CD4-positive, alpha-beta T cell treated with Interleukin-4 for 1 hour (primary cell): ENCODE measurements at places on chromosomes 11 and 22.
A peak's percentile ranks its signal among the peaks of the same experiment; 100 is the strongest.

DNA sequence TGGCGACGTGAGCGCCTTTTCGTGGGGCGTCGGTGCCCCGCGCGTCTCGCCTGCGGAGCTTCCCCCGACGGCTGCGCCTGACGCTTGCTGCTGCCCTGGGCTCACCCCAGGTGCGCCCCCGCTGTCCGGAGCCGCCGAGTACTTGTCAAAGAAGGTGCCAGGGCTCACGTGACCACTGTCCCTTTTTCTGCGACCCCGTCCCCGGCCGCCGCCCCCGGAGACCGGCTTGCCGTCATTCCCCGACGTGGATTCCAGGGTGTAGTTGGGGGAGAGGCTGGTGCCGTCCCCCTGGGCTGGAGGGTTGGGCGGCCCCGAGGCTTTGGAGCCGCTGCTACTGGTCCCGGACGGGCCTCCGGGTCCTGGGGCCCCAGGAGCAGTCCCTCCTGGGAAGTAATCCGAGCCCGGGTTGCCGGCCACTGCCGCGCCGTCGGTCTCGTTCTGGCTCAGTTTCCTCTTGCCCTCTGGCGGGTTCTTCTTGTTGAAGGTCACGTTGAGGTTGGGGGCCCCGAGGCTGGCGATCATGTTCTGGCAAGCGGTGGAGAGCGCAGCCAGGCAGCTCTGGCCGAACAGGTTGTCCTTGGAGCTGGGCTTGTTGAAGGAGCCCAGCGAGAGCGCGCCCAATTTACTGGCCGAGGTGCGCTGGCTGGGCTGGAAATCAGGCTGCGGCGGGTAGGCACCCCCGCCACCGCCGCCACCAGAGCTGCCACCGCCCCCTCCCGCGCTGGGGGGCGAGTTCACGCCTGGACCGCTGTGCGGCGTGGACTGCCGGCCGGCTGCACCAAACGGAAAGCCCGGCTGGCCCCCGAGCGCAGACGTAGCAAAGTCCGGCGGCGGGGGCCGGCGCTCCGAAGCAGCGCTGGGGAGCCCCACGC is 3.8 kb downstream of the MN1 start:
- no peak for DNase-seq

GRCh38 chr11:104731890-104732289 is 166.4 kb downstream of the CASP12 start:
- DNase-seq: peak; percentile 2

GRCh38 chr11:26558190-26558589 is 13.9 kb downstream of the MUC15 start:
- no peak for DNase-seq

DNA sequence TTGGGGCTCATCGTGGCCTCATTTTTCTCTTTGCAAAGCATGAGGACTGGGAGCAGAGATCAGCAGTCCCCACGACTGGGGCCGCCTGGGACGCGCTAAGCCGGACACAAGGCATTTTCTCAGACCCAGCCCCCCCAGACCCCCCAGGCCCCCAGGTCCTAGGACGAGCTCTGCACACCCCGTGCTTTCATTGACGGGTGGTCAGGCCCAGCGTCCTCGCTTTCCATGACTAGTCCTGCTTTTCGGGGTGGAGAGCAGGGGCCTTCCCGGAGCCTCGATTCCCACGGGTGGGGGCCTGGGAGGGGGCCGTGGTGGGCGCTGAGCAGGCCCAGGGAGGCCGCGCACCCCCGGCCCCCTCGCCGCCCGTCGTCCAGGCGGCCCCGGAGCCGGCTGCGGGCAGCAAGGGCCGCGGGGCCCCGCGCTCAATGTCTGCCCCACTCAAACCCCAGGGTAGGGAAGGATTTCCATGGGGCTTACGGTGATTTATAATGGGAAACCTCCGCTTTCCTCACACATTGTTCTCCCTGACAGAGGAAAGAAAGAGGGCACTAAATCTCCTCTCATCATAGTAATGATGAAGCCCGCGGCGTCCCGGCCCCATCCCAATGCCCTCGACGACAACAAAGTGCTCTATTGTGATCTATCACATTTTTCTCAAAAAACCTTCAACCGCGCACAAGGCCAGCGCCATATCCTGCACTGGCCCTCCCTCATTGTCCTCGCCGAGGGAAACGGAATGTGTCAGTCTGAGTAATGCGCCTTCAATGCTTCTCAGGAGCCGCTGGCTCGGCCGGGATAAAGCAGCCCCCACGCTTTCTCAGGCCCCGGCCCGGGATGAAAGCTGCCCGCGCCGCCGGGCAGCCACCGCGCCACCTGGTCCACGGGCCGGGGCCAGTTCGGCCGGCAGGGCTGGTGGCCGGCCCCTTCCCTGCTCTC is 10.4 kb upstream of the LINC01488 start:
- no peak for DNase-seq

DNA sequence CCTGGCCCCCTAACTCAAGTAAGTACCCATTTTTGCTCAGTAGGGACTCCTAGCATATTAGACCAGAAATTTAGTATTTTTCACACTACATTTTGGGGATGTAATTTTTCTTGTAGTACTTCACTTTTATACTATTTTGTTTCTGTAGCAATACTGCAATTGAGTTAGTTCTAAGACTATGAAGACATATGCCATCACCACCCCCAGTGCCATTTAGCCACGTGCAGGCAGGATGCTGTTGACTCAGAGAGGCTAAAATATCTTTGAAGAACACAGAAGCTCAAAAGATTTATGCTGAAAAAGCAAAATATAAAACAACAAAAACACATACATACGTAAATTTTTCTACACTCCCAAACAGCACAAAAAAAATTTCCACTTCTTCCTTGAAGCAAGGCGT is 29.1 kb upstream of the DLAT start:
- no peak for DNase-seq

DNA sequence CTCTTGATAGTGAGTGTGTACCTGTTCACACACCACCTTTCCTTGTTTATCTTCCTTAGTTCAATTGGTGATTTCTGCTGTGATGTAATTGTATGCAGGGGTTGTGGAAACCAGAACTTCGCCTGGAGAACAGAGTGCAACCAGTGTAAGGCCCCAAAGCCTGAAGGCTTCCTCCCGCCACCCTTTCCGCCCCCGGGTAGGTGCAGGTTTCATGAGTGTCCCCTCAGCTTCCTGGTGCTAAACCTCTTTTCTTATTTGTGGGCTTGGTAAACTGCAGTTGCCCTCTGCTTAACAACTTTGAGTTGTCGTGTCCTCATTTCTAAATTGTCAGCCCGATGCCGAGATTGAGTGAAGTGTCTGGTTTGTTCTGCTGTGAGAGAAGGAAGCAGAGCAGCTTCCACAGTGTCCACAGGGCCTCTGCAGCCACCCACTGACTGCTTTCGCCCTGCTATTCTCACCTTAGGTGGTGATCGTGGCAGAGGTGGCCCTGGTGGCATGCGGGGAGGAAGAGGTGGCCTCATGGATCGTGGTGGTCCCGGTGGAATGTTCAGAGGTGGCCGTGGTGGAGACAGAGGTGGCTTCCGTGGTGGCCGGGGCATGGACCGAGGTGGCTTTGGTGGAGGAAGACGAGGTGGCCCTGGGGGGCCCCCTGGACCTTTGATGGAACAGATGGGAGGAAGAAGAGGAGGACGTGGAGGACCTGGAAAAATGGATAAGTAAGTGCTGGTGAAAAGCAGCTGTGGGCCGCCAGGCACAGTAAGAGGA is 7.1 kb upstream of the GAS2L1 start:
- DNase-seq: no peak

- DNase-seq: no peak
These were observed 27.9 kb downstream of the SBF1 start for GRCh38 chr22:50446708-50447575.

GRCh38 chr11:112200252-112200651 is 24.9 kb downstream of the BCO2 start:
- DNase-seq: no peak

DNA sequence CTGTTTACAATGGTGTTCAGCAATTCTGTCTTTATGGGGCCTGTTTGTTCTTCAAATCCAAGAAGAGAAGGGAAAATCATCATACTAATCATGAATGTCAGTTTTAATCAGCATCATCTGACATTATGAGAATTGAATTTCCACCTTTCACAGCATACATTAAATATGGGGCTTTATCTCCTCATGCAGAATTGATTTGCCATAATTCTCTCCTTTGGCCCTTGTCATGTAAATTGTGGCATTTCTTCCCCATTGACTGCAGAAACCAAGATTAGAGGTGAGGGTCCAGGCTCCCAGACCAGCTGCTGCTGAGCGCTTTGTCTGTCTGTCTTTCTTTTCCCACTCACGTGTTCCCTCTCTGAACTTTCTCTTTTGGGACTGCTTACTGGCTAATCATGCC is 232.1 kb upstream of the NAV2 start:
- no peak for DNase-seq

GRCh38 chr11:119506436-119506835 is 83.5 kb upstream of the THY1 start:
- no peak for DNase-seq

- DNase-seq: no peak
These were observed 132.2 kb upstream of the SESN3 start for GRCh38 chr11:95363164-95363563.

GRCh38 chr11:125055107-125055715 is 7.9 kb upstream of the SLC37A2 start:
- DNase-seq: no peak

DNA sequence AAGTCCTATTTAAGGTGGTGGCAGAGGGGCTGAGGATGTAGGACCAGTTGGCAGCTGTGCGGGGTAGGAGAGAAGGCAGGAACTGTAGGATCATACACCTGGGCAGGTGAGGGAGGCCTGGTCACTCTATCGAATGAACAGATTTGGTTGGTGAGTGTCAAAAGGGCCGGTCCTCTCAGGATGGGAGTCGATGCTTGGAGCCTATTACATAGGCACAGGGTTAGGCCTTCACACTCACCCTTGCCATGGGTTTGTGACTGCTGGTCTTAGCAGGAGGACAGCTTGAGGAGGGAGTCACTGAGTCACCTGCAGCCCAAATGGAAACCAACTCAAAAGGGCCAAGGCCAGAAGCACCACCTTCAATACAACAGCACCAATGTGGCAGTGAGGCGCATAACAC is 80.2 kb upstream of the NARS2 start:
- DNase-seq: no peak

- no peak for DNase-seq
These were observed 5.1 kb downstream of the OR10V1 start for GRCh38 chr11:59708537-59708936.

DNA sequence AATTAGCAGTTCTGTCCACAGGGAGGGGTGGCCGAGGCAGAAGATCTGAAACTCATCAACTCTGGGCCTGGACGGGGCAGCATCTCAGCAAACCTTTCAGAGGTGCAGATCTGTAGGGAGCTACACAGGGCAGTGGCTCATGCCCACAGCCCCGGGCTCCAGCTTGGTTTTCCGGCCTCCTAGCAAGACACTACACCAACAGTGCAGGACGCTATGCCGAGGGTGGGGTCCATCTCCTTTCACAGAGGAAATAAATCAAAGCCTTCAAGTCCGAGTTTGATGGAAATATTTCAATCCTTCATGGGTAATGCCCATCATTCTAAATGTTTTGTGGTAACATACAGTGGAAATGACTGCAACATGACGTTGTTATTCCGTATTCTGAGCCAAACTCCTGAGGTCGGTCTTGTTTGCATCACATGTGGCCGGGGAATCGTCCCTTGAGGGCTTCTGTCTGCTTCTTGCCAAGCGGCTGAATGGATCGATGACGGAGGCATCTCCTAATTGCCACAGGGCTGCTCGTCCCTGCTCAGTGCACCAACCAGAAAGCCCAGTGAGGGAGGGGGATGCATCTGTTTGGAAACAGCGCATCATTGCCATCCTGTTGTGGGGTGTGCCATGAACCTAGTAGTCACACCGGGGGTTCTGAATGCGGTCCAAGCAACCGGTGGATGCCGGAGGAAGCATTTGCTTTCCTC is 30.0 kb downstream of the LINC01488 start:
- no peak for DNase-seq

DNA sequence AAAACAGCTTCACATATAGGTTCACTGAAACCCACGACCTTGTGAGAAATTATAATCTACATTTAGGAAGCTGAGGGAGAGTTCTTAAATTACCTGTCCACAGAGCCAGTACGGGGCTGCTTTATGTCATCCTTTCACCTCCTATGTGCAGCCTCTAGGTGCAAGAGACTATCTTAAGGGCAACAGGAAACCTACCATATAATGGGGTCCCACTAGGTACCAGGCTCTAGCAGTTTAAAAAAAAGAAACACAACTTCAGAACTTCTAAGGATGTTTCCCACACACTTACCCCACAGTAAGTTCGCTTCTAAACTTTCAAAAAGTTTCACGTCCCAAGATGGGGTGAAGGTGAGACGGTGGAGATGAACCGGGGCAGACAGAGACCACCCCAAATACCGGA is 573 bp downstream of the STK33 start:
- DNase-seq: no peak

DNA sequence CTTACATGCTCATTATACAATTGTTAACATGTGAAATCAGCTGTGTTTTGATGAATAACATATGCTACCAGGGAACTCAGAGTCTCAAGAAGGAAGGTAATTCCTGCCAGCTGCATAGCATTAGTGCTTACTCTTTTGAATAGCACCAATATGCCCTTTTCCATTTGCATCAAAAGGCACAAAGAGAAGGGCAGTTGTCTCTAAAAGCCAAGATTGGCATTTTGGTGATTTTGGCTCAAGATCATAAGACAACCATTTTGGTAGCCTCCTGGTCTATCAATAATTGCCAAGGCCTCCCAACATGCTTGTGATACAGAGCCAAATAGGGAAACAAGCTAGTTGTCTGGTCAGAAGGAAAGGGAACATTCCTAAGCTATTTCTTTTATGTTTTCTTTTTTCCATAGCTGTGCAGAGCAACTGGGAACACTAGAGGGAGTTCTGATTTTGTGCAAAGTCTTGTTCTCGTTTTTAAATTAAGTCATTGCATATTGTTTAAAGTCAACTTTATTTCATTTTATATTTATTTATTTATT is 416.7 kb upstream of the CHORDC1 start:
- DNase-seq: no peak

- DNase-seq: no peak
These were observed 35.0 kb downstream of the GRIK4 start for GRCh38 chr11:120546312-120547205.

GRCh38 chr11:60700689-60701468 is 1.5 kb downstream of the MS4A8 start:
- DNase-seq: no peak

DNA sequence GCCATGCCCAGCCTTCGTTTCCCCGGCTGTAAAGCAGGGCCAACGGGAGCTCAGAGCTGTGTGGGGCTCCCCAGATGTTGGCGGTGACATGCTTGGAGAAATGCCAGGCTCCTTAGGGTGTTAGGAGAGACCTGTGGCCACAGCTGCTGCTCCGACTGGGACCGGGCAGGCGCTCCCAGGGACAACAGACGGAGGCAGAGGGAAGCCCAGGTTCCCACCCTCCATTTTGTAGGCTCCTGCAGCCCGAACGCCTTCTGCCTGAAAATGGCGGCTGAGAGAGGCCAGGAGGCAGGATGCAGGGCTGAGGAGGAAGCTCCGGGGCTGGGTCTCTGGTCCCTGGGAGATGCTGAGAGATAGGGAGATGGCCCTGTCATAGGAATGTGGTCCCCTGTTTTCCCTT is 10.0 kb downstream of the CD6 start:
- DNase-seq: no peak

- DNase-seq: no peak
These were observed 286.4 kb downstream of the DYNC2H1 start for GRCh38 chr11:103395612-103396011.

GRCh38 chr11:90176069-90176468 is 41.6 kb downstream of the NAALAD2 start:
- no peak for DNase-seq

GRCh38 chr11:100671471-100671870 is 15.6 kb upstream of the ARHGAP42 start:
- no peak for DNase-seq
